ENCODE measurements at places on chromosomes 4 and X.

DNA sequence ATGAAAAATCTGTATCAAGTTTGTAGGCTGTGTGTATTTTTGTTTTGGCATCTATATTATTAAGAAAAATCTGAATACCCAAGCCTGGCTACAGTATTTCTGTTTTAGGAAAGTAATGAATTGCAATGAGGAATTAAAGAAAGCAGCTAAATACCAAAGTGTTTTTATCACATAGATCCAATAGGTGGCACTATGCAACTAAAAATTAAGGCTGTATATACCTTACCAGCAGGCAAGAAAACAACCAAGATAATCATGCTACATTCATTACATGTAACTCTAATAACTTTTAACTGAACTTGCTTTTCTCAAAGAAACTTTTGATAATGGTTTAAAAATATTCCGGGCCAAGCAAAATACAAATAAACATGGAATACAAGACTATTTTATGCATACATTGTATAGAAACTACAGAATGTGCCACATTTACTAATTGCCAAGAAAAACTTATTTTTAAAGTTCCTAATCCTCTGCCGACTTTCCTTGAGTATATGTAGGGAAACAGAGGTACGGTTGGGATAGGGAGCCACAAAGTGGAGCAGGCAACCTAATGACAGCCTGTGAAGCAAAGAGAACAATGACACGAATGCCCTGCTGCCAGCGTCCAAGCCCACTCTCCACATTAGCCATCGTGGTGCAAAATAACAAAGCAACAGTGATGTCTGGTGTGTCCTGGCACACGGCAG, 63.7 kb downstream of the SEC24D start:
- DNase-seq = no peak

DNA sequence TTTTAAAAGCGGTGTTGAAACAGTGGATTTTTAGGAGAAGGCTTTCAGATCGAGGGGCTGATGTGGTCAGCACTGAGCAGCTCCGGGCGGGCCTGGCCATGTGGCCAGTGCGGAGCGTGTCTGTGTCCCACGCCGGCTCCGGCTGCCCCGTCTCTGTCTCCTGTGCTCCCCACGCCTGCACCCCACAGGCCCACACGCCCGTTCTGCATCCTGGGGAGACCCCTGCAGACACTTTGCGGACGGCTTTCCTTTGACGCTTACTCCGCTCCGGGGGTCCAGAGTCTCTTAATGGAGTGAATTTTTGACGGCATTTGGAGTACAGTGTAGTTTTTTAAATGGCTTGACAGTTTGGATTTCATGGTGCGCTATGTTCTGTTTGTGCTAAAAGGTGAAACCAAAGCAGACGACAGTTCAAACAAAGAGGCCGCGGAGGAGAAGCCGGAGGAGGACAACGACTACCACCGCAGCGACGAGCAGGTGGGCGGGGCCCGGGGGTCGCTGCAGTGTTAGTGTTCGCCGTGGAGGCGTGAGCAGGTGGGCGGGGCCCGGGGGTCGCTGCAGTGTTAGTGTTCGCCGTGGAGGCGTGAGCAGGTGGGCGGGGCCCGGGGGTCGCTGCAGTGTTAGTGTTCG, 38.7 kb downstream of the PCGF3 start:
- DNase-seq = no peak

- no peak for DNase-seq
Measured at GRCh38 chr4:7187168-7187535, 5.2 kb upstream of the SORCS2 start.

GRCh38 chrX:47958761-47959342, 44.9 kb downstream of the ZNF182 start:
- DNase-seq = no peak

DNA sequence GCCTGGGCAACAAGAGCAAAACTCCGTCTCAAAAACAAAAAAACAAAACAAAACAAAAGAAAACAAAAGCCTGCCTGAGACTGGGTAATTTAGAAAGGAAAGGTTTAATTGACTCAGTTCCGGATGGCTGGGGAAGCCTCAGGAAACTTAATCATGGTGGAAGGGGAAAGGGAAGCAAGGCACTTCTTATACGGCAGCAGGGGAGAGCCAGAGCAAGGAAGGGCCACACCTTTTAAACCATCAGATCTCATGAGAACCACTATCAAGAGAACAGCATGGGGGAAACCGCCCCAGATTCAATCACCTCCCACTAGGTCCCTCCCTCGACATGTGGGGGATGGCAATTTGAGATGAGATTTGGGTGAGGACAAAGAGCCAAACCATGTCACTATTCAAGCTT, 122.2 kb downstream of the UBE2K start:
- DNase-seq = no peak

DNA sequence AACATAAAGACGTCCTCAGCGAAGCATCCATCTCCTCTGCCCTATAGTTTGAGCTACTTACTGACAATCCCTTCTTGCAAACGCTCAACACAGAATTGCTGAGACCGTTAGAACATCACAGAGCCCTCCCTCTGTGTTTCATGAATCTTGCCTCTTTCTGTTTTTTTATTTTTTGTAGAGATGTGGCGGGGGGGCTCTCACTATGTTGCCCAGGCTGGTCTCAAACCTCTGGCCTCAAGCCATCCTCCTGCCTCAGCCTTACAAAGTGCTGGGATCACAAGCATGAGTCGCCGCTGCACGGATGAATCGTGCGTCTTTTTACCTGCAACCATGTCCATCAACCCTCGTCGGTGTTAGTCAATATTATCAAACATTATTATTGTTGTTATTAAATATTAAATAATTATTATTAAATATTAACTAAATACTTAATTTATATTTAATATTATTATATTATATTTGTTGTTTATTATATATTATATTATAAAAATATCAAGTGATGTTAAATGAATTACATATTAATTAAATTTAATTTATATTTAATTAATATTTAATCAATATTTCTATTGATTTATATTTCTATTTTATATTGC, 200.7 kb downstream of the CRLF2 start:
- no peak for DNase-seq

All from glutamatergic neuron (in vitro differentiated cells).